ENCODE measurements at places on chromosomes 13 and 19. TPM values are rescaled to one million over a fixed set of nuclear protein-coding genes. Genes with fewer than 3 reads are reported as not detected.
A peak's percentile ranks its signal among the peaks of the same experiment; 100 is the strongest.

FAM83E gene
- 1.0 TPM for total RNA-seq

ZNF780A gene
- 251 TPM for total RNA-seq

ZNF552 gene
- total RNA-seq, result 7.5 TPM

LIG1 gene
- 41.3 TPM for total RNA-seq

GPC6 gene
- total RNA-seq, result 4.8 TPM

DNA sequence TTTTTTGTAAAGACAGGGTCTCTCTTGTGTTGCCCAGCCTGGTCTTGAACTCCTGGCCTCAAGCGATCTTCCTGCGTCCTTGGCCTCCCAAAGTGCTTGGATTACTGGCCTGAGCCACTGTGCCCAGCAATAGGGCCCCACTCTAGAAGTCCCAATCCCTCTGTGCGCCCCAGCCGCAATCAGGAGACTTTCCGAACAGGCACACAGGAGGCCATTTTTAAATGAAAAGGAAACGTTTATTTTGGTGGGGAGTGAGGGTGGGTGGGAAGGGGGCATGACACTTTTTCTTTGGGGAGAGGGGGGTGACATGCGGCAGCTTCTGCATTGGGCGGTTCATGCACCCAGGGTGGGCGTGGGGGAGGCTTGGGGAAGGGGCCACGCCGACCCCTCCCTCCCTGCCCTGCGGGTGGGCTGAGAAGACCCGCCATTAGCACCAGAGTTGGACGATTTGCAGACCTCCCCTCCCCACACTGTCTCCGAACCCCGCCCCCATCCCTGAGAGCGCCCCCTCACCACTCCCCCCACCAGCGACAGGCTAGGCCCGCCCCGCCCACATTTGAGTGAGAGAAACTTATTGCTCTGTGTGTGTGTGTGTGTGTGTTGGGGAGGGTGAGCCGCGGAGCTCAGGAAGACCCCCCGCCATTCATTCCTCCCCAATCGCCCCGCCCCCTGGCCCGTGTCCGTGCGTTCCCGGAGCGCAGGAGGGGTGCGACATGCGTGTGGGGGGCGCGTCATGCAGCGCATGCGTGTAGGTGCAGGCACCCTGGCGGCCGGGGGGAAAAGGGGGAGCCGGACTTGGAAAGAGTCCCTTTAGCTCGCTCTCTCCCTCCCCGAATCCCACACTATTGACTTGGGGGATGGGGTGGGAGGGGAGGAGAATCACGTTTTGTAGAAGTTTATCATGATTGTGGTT, 17.2 kb downstream of the KCNC3 start:
- H3K27me3 ChIP-seq, result no peaks in the 10 kb centered on the region
- DNase-seq, result no peak
- no peak overlapping the region for H3K27ac ChIP-seq

GRCh38 chr13:108269601-108270328, at the start of gene TNFSF13B:
Gene TNFSF13B (plus strand): TSS chr13:108269718. CDS start chr13:108269896, 178 bp downstream.
- no peaks in the 10 kb centered on the region for H3K4me1 ChIP-seq
- no peak within 1 kb of the TSS for H3K27ac ChIP-seq
- no peak for DNase-seq

DNA sequence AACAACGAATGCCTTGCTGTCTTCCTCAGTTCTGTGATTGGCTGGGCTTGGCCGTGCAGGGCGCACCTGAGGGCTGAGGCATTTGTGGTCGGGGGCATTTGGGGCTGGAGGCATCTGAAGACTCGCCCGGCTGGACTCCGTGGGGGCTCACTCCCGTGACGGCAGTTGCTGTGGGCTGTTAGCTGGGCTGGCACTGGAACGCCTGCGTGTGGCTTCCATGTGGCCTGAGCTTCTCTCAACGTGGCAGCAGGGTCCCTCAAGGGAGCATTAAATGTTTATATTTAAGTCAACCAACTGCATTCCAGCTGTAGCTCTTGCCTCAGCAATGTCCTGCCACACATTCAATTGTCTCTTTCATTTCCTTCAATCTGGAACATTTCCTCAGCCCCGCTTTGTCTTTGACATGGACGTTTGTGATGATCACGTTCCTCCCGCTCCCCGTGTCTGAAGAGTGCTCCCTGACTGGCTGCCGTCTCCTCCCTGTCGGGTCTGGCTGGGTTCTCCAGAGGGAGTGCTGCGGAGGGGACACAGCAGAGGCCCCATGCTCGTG, 21.0 kb downstream of the CCDC8 start:
- no peak overlapping the region for H3K27ac ChIP-seq
- no peaks in the 10 kb centered on the region for H3K4me1 ChIP-seq
- no peaks in the 10 kb centered on the region for H3K27me3 ChIP-seq
- 0 out of 2 replicates have a peak, but pooled peaks cover 2% of the 10 kb centered on the region for H3K36me3 ChIP-seq

- H3K4me3 ChIP-seq, result no peak overlapping the region
- DNase-seq, result no peak
- H3K27ac ChIP-seq, result no peak overlapping the region
- no peaks in the 10 kb centered on the region for H3K27me3 ChIP-seq
- no peaks in the 10 kb centered on the region for H3K36me3 ChIP-seq
Measured at GRCh38 chr13:20848203-20848602, 54.3 kb downstream of the XPO4 start.

DNA sequence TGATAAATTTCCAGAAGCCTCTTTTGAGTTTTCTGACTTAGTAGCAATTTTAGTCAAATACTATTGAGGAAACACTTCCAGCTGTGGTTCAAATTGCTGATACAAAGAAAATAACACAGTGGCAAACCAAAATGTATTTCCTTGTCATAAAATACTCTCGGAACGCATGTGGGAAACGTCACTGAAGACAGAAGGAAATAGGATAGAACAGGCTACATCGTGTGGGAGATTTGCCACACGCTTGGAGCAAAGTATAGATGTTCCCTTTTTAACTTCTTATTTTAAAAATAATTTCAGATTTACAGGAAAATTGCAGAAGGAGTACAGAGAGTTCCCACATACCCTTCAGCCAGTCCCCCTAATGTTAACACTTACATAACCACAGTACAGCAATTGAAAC, 88.8 kb downstream of the ING1 start:
- no peaks in the 10 kb centered on the region for H3K36me3 ChIP-seq
- H3K27me3 ChIP-seq, result no peaks in the 10 kb centered on the region
- no peaks in the 10 kb centered on the region for H3K4me1 ChIP-seq
- no peak overlapping the region for H3K27ac ChIP-seq

- DNase-seq, result no peak
- no peaks in the 10 kb centered on the region for H3K4me1 ChIP-seq
- H3K4me3 ChIP-seq, result no peak overlapping the region
- H3K27me3 ChIP-seq, result no peaks in the 10 kb centered on the region
Measured at GRCh38 chr13:112131081-112131712, 64.2 kb downstream of the SOX1 start.

- no peaks in the 10 kb centered on the region for H3K36me3 ChIP-seq
- no peaks in the 10 kb centered on the region for H3K27me3 ChIP-seq
- no peak overlapping the region for H3K4me3 ChIP-seq
- no peak for DNase-seq
Measured at GRCh38 chr13:109251956-109252355, 534.4 kb downstream of the IRS2 start.

GRCh38 chr19:55208880-55209692, at the start of gene PTPRH:
Gene PTPRH (minus strand): TSS chr19:55209501. CDS start chr19:55209433, 68 bp downstream.
- peak within 1 kb of the TSS; percentile 89 for H3K27ac ChIP-seq
- H3K4me1 ChIP-seq, result peaks cover 19% of the 10 kb centered on the region
- H3K27me3 ChIP-seq, result no peaks in the 10 kb centered on the region
- no peak for DNase-seq
- peaks cover 5% of the 10 kb centered on the region for H3K36me3 ChIP-seq

DNA sequence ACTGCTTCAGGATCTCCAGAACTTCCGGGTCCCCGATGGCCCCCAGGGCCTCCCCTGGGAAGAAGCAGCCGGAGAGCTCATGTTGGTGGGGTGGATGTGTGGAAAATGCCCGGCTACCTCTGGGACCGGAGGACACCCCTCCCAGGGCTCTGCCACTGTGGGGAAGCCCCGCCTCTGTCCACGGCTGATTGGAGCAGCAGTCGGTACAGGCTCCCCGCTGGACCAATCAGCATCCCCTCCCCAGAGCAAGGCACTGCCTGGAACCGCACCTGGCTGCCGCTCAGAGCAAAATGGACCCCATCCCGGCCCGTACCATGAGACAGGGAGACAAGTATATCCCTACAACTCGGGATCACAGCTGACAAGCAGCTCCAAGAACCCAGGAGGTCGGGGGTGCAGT, 6.4 kb downstream of the DOHH start:
- no peak for DNase-seq
- no peak overlapping the region for H3K4me3 ChIP-seq
- H3K27me3 ChIP-seq, result no peaks in the 10 kb centered on the region
